Upper lobe of left lung (tissue), 6 donors: ENCODE measurements at places on chromosomes 3 and 15. TPM values are rescaled to one million over a fixed set of nuclear protein-coding genes. Genes with fewer than 3 reads are reported as not detected.

The RAB8B gene
- 15.7 TPM for total RNA-seq

The GOLGA6D gene
- total RNA-seq, result not detected

The GABRB3 gene
- 6.6 TPM for total RNA-seq

The GABRG3 gene
- not detected for total RNA-seq

The C3orf80 gene
- total RNA-seq, result 1.1 TPM

The GOLGA8K gene
- total RNA-seq, result 0.89 TPM

The POTEB3 gene
- total RNA-seq, result not detected

The TUSC2 gene
- 16.8 TPM for total RNA-seq

The GOLGA8G gene
- total RNA-seq, result not detected

The SLC2A2 gene
- total RNA-seq, result 0.13 TPM

The LNP1 gene
- 2.2 TPM for total RNA-seq

The RTF1 gene
- 58.1 TPM for total RNA-seq

The ZIC1 gene
- total RNA-seq, result not detected

The TMIE gene
- total RNA-seq, result not detected

The CYP1A2 gene
- not detected for total RNA-seq

DNA sequence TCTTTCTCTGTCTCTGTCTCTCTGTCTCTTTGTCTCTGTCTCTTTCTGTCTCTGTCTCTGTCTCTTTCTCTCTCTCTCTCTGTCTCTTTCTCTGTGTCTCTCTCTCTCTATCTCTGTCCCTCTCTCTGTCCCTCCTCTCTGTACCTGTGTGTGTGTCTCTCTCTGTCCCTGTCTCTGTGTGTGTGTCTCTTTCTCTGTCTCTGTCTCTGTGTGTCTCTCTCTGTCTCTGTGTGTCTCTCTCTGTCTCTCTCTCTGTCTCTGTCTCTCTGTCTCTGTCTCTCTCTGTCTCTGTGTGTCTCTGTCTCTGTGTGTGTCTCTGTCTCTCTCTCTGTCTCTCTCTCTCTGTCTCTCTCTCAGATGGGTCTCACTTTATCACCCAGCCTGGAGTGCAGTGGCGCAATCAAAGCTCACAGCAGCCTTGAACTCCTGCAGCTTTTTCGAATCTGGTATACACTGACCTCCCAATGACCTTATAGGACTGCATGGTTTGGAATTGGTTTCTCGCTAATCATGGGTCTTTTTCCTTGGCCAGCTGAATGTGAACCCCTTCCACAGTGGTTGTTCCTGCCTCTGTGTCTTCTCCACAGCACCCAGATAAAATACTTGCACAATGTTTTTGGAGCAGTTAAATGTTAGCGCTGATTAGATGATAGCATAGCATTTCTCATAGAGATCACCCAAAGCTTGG lies 102.6 kb upstream of the KLHL25 start:
- no peak overlapping the region for H3K4me3 ChIP-seq
- no peak overlapping the region for H3K27ac ChIP-seq

- DNase-seq, result no peak
- no peak overlapping the region for H3K27ac ChIP-seq
- H3K4me1 ChIP-seq, result no peaks in the 10 kb centered on the region
Observed at GRCh38 chr3:41370307-41370706, 171.0 kb downstream of the CTNNB1 start.

- DNase-seq, result no peak
- no peaks in the 10 kb centered on the region for H3K4me1 ChIP-seq
- H3K4me3 ChIP-seq, result no peak overlapping the region
- no peak overlapping the region for H3K27ac ChIP-seq
Observed at GRCh38 chr3:25396686-25397085, 31.4 kb upstream of the RARB start.

- no peaks in the 10 kb centered on the region for H3K27me3 ChIP-seq
- H3K36me3 ChIP-seq, result no peaks in the 10 kb centered on the region
- H3K27ac ChIP-seq, result no peak overlapping the region
Observed at GRCh38 chr3:133477487-133477886, 77.6 kb downstream of the BFSP2 start.

GRCh38 chr3:19947549-19948225 lies 790 bp downstream of the RAB5A start:
- no peaks in the 10 kb centered on the region for H3K27me3 ChIP-seq
- H3K27ac ChIP-seq, result peak overlapping the region; percentile 99
- H3K4me1 ChIP-seq, result peaks cover 31% of the 10 kb centered on the region
- peak; percentile 57 for DNase-seq
- H3K36me3 ChIP-seq, result peaks cover 10% of the 10 kb centered on the region

DNA sequence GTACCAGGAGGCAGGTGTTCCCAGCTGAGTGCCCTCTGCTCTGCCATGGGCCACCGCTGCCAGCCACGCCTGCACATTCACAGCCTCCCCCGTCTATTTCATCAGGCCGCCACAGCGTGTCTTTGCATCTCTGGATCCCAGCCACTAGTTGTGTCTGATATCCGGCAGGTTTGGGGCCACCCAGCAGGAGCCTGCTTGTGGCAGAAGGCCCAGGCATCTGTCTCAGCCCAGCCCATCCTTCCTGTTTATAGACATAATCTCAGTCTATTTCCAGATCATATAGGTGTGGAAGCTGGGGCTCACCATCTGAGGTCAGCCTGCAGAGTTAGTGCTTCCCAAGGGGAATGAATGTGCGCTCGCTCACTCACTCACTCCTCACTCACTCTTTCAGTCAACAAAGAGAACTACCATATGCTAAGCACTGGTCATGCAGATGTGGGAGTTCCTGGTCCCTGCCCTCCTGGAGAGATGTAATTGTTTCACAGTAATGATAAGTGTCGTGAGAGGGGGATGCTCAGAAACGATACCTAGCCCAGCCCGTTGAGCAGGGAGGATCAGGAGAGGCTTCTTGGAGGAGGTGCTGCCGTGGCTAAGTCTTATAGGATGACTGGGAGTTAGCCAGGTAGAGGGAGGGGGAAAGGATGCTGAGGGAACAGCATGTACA lies 60.6 kb downstream of the FGD5 start:
- H3K4me1 ChIP-seq, result peaks cover 38% of the 10 kb centered on the region
- H3K36me3 ChIP-seq, result no peaks in the 10 kb centered on the region
- peak overlapping the region; percentile 25 for H3K27ac ChIP-seq
- DNase-seq, result peak; percentile 44
- H3K4me3 ChIP-seq, result no peak overlapping the region

GRCh38 chr3:16508591-16508995 lies 4.9 kb downstream of the RFTN1 start:
- no peaks in the 10 kb centered on the region for H3K27me3 ChIP-seq
- no peak overlapping the region for H3K4me3 ChIP-seq
- H3K4me1 ChIP-seq, result peaks cover 44% of the 10 kb centered on the region
- H3K27ac ChIP-seq, result peak overlapping the region; percentile 13

GRCh38 chr3:94249491-94250079 lies 186.7 kb downstream of the NSUN3 start:
- no peaks in the 10 kb centered on the region for H3K4me1 ChIP-seq
- H3K27me3 ChIP-seq, result no peaks in the 10 kb centered on the region
- DNase-seq, result no peak
- H3K4me3 ChIP-seq, result no peak overlapping the region
- H3K36me3 ChIP-seq, result no peaks in the 10 kb centered on the region

DNA sequence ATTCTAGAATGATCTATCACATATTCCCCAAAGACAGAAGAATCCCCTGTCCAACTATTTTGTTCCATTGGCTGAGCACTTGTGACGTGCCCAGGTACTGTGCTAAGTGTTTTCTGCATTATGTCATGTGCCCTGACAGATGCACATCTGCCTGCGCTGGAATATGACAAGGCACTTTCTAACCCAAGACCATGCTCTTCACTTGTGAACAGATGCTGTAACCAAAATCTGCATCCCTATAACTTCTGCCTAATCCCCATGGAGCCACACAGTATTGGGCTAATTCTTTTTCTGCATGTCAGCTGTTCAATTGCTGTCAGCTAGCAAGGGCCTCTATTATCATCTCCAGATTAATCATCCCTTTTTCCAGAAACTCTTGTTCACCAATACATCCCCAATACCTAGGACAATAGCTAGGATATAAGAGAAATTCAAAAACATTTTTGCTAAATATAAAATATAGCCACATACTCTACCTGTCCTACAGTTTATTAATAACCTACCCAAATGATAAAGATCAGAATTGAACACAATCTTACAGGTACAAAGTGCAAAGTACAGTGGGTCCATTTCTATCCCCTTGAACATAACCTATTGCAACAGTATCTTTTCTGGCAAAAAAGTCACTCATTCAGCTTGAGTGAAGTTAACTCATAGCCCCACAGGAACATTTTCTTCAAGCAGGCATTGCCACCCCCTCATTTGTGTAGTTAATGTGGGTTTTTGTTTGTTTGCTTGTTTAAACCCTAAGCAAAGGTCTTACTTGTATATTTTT lies 109.4 kb upstream of the LRRN1 start:
- H3K27me3 ChIP-seq, result no peaks in the 10 kb centered on the region
- H3K36me3 ChIP-seq, result no peaks in the 10 kb centered on the region
- no peak overlapping the region for H3K4me3 ChIP-seq
- no peak for DNase-seq
- no peak overlapping the region for H3K27ac ChIP-seq

GRCh38 chr15:50883903-50884302 lies 24.6 kb upstream of the AP4E1 start:
- H3K4me1 ChIP-seq, result peaks cover 19% of the 10 kb centered on the region
- H3K36me3 ChIP-seq, result no peaks in the 10 kb centered on the region
- DNase-seq, result peak; percentile 33

- H3K36me3 ChIP-seq, result no peaks in the 10 kb centered on the region
- H3K4me1 ChIP-seq, result no peaks in the 10 kb centered on the region
- H3K27me3 ChIP-seq, result no peaks in the 10 kb centered on the region
- DNase-seq, result no peak
Observed at GRCh38 chr3:23760871-23761373, 44.8 kb upstream of the UBE2E1 start.

GRCh38 chr3:18061737-18062656 lies 319.6 kb upstream of the TBC1D5 start:
- no peak overlapping the region for H3K27ac ChIP-seq
- H3K4me1 ChIP-seq, result no peaks in the 10 kb centered on the region
- H3K36me3 ChIP-seq, result no peaks in the 10 kb centered on the region
- H3K27me3 ChIP-seq, result no peaks in the 10 kb centered on the region

GRCh38 chr15:99509686-99510461 lies 55.9 kb upstream of the MEF2A start:
- no peak overlapping the region for H3K4me3 ChIP-seq
- peak overlapping the region; percentile 47 for H3K27ac ChIP-seq
- no peaks in the 10 kb centered on the region for H3K36me3 ChIP-seq

DNA sequence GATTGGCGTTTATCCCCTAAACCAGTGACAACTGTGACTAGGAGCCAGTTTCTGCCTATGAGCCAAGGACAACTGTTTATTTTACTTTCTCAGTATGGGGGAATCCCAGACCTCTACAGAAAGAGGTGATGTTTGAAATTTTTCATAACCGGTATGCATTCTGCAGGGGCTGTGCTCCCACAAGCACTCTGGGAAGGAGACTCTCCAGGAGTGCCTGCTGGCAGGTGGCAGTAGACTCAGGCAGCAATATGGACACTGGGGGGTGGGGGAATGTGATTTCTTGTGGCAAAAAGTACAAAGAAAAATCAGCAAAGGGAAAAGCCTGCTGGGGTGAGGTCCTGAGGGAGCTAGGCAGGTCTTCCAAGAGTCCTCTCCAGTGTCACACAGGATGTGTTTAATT lies 5.9 kb downstream of the TGM4 start:
- no peak overlapping the region for H3K27ac ChIP-seq
- no peak overlapping the region for H3K4me3 ChIP-seq
- no peak for DNase-seq
- no peaks in the 10 kb centered on the region for H3K36me3 ChIP-seq
- H3K27me3 ChIP-seq, result no peaks in the 10 kb centered on the region

GRCh38 chr3:107938143-107938542 lies 152.7 kb downstream of the CD47 start:
- H3K27ac ChIP-seq, result no peak overlapping the region
- H3K4me1 ChIP-seq, result no peaks in the 10 kb centered on the region
- no peaks in the 10 kb centered on the region for H3K36me3 ChIP-seq
- H3K27me3 ChIP-seq, result no peaks in the 10 kb centered on the region
- no peak for DNase-seq

DNA sequence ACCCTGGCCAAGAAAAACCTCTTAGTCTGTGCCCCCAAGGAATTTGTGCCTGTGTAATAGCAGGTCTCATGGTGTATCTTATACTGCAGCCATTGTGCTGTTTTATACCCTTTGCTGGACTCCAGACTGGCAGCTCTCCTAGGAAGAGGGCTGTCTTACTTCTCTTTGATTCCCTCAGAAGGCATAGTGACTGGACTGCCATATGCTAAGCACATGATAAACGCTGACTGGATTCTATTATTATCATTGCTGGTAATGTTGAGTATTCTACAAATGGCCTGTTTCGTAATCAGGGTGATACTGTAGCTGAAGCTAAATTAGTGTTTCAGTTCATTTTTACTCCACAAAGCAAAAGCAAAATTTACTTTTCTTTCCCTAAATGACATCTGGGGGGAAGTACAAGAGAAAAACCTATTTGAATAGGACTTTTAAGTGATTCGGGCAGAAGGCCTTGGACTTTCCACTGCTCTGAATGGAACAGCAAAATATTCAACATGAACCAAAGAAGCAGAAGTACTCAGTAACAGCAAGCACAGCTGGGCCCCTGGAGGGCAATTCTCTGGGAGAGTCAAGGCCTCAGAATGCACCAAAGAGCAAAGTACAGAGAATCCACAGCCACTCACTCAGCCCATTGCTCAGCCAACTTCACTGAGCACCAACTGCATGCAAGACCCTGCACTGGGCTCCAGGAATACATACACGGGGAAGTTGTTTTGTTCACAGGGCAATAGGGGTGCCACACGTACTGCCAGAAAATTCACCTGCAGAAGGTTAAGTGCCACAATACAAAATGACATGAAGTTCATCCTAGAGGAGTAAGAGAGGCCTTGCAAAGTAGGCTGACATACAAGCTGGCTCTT lies 7.9 kb upstream of the BCL2A1 start:
- DNase-seq, result no peak
- no peak overlapping the region for H3K4me3 ChIP-seq
- H3K36me3 ChIP-seq, result no peaks in the 10 kb centered on the region
- no peaks in the 10 kb centered on the region for H3K27me3 ChIP-seq
- H3K27ac ChIP-seq, result peak overlapping the region; percentile 85
- H3K4me1 ChIP-seq, result peaks cover 6% of the 10 kb centered on the region

GRCh38 chr3:129829640-129830039 lies 63.9 kb downstream of the TMCC1 start:
- no peak overlapping the region for H3K4me3 ChIP-seq
- no peak overlapping the region for H3K27ac ChIP-seq
- peak; percentile 44 for DNase-seq
- no peaks in the 10 kb centered on the region for H3K27me3 ChIP-seq
- H3K36me3 ChIP-seq, result no peaks in the 10 kb centered on the region

- H3K4me3 ChIP-seq, result no peak overlapping the region
- DNase-seq, result no peak
- H3K27me3 ChIP-seq, result no peaks in the 10 kb centered on the region
- no peaks in the 10 kb centered on the region for H3K4me1 ChIP-seq
- peak overlapping the region; percentile 17 for H3K27ac ChIP-seq
Observed at GRCh38 chr3:101036213-101036618, 43.0 kb upstream of the ABI3BP start.

DNA sequence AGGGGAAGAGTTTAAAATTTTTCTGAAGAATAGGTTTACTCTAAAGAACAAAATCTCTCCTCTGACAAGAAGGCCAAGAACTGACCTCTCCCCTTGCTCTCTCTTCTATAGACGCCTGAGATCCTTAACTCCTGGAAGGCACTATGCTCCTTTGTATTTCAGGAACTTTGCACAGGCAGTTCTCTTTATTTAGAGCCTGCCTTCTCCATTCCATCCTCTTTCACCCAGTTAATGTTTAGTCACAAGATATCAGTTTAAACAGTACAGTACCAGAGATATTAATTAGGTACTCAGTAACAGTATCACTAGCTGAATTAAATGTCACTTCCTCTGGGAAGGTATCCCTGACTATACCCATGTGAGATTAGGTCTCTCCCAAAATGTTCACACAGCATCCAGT lies 33.5 kb downstream of the HERC1 start:
- no peaks in the 10 kb centered on the region for H3K36me3 ChIP-seq
- H3K27me3 ChIP-seq, result no peaks in the 10 kb centered on the region
- no peak for DNase-seq
